ENCODE measurements at places on chromosomes 3 and 15.

DNA sequence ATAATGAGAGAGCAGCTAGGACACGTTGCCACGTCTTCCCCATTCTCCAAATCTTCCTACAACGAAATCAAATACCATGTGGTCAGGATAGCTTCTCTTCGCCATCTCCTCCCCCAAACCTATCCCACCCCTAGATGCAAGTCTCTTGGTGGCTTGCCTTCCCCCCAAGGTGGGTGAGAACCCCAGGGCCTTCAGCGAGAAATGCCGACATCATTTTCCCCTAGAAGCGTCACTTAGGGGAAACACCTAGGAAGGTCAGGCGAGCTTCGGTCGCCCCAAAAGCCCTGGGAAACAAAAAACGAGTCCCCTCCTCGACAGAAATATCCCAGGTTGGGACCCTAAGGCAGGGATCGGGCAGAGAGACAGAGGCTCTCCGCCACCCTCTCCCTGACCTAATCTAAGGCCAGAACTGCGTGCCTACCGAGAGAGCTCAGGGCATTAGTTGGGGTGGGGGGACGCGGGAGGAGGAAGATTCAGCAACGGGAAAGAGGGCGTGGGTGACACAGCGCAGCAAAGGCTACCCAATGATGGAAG lies 502 bp downstream of the DPH3 start:
- no peak for DNase-seq

DNA sequence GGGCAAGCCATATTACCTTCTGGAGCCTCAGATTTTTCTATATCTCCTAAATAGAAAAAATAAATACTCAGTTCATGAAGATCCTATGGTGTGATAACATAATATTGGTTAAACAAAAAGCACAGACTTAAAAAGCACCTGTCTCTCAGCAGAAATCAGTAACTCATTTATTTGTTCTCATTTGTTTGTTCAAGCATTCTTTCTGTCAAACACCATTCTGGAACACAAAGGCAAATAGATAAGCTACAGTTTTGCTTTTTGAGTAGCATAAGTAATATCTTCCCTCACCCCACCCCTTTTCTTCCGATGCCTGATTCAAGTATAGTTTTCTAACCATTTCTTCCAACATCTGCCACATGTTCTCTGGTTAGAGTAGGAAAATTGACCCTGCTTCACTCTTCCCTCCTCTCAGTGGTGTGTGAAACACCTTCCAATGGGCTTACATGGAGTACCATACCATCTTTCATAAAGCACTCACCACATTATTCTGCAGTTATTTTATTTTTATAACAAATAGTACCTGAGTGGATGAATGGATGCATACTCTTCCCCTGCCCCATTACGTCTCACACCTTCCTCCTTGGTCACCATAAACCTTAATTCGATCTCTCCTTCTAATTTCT lies 8.4 kb upstream of the IL1RAP start:
- DNase-seq, result no peak

DNA sequence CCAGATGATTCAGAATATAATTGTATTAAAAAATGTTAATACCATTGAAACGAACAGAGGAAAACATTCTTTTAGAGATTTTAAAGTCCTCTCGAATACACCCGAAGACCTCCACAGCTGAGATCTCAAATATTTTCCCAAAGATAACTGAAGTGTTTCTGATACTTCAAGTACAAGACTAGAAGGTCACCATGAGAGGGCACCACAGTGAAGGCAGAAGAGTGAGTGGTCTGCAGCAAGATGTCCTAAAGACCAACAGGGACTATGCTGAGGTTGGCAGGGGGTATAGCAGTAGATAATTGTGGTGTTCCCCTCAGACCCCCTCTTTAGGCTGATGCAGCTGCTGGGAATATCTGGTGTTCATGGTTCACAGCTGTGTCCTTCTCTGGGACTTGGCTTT lies 156.5 kb downstream of the PDCD6IP start:
- DNase-seq, result no peak

- DNase-seq, result no peak
Observed at GRCh38 chr3:126763035-126763434, 59.0 kb downstream of the CHCHD6 start.

All from stromal cell of bone marrow (primary cell).